ENCODE measurements at places on chromosomes 4 and X.

GRCh38 chr4:180542445-180543100 is 1700.6 kb upstream of the TENM3 start:
- no peak for DNase-seq

DNA sequence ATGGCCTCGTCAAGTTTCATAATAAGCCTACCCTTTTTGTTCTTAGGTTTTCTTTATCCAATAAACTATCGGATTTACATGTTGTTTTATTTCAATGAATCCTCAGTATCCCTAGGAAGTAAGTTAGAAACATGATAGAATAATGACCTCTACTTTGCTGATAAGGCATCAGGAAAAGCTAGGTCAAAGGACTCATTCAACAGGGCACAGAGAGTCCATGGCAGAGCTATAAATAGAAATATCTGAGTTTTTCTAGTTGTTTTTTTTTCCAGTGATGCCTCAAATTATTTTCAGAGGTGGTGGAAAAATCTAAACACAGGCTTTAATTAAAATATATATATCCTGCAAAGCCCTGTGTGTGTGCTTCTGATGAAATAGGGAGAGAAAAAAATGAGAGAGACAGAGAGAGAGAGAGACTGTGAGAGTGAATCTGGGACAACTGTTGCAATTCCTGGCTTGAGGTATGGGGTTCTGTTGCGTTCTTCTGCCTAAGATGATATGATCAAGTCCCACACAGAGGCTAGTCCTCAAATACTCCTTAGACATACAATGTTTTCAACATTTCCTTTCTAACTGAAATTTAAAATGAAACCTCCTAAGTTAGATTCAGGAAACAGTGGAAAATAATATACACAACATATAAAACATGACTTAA is 139.9 kb downstream of the HDX start:
- DNase-seq, result no peak

DNA sequence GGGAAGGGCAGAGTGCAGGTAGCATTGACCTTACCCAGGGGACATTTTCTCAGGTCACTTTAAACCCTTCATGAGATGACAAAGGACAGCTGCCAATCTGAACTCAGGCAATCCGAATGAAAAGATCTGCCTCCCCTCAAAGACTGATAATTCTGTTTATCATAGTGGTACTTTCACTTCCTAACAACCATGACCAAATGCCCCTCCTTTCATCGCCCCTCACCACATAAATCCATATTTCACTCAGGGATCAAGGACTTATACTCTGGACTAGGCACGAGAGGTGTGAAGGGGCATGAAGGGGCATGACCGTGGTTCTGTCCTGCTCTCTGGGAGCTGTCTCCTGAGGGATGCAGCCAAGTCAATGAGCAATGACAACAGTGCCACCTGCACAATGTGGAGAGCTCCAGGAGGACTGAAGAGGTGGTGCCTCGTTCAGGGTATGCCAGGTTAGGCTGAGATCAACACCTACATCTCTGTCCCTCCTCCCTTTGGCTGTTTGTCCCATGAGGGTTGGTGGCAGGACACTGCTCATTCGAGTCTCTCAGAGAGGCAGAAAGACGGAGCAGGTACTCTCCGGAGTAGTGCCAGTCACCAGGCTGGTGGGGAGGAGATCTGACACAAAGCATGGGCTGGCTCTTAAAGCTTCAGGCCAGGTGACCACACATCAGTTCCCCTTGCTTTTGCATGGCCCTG is 12.5 kb downstream of the HS3ST1 start:
- no peak for DNase-seq

DNA sequence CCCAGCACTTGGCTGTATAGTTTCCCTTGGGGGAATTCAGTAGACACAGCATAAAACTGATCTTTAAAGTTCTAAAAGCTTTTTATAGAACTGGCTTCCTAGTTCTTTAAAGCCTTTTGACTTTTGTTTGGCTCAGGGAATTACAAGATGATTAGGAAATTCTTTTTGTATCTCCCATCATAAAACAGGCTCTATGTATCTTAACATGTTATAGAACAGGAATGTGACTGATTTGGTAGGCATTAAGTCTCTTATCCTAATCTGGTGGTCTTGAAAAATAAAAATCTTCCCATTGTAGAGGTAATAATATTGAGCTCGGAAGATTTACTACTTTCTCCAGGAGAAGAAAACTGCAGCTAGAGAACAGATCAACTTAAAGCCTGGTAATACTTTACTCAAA is 262.7 kb downstream of the KCNIP4 start:
- DNase-seq, result no peak

DNA sequence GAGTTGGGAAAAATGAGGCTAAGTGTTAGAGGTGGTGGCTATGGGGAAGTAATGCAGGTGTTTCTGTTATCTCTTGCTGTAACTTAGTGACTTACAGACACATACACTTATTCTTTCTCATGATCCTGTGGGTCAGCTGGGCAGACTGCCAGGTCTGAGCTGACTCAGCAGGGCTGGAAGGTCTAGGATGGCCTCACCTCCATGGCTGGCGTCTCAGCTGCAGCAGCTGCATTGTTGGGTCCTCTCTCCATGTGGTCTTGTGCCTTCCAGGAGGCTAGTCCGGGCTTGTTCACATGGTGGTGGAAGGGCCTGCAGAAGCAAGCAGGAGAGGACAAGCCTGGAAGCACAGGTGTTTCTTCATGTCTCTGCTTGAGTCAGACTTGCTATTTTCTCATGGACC is 172.7 kb downstream of the NHS start:
- no peak for DNase-seq

GRCh38 chr4:38354872-38355271 is 309.1 kb upstream of the KLF3 start:
- DNase-seq, result no peak

GRCh38 chr4:37687194-37687562 is 1.0 kb upstream of the RELL1 start:
- no peak for DNase-seq

DNA sequence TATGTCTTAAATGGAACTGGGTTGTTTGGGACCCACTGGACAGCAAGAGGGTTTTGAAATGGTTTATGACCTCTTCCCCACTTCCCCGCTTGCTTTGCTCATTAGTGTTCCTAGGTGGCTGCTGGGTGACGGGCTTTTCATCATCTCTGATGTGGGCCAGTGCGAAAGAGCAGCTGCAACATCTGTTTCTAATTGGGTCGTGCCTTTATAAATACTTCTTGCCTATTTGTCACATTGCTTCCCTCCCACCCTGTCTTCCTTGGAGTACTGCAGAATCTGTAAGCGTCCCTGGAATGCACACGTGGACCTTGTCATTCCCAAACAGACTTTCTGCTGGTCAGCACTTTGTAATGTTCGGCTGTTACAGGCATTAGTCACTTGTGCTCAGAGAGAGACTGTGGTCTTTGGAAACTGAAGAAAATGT is 35.2 kb downstream of the SEPTIN11 start:
- no peak for DNase-seq

DNA sequence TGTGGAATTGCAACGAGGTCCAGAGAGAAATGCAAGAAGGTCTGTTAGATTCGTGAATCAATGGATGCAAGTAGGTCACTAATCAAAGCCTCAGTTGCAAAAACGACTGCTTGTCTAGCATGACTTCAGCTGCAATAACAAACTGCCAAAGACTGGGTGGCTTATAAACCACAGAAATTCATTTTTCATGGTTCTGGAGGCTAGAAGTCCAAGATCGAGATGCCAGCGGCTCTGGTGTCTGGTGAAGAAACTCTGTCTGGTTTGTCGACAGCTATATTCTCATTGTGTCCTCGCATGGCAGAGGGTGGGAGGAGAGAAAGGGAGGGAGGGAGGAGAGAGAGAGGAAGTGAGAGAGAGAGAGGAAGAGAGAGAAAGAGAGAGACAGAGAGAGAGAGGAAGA is 114.7 kb downstream of the MXRA5 start:
- DNase-seq, result no peak

- no peak for DNase-seq
Measured at GRCh38 chr4:11487868-11488544, 59.3 kb upstream of the HS3ST1 start.

GRCh38 chrX:84909151-84909550 is 94.5 kb upstream of the APOOL start:
- no peak for DNase-seq

- no peak for DNase-seq
Measured at GRCh38 chr4:24980064-24980690, 50.6 kb downstream of the LGI2 start.

DNA sequence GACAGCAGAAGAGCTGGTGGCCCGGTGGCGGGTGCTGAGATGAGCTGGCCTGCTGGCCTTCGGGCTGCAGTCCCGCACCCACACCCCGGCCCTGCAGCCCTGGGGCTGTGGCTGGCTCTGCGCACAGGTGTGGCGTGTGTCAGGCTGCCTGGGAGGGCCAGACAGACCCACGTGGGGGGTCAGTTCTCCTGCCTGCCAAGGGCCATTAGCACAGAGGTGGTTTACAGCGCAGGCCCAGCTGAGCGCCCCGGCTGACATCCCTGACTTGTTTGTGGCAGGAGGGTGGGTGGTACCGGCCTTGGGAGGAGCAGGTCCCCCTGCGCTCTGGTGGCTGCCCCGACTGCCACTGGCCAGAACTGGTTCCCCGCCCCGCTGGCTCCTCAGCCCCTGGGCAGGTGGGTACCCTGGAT is 9.4 kb upstream of the HGFAC start:
- DNase-seq, result no peak

GRCh38 chr4:173039617-173040577 is 128.7 kb upstream of the GALNT7 start:
- no peak for DNase-seq

DNA sequence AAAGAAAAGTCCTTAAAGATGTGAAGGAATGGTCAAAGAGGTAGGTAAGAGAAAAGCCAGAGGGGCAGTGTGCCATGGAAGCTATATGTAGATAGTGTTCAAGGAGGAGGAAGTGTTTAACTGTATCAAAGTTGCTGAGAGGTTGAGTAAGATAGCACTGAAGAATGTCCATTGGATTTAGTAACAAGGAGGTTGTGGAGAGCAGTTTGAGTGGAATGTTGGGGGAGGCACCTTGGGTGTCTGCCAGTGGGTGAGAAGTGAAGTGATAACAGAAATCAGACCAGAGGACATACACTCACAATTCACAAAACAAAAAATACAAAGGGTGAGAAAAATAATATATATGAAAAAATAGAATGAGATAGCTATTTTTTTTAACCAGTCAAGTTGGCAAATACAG is 121.3 kb upstream of the AMOT start:
- DNase-seq, result no peak

GRCh38 chr4:47675806-47676205 is 162.1 kb downstream of the CORIN start:
- no peak for DNase-seq

Data from cortex of kidney (tissue), 1 donor.